ENCODE measurements at places on chromosomes 16 and 17.

DNA sequence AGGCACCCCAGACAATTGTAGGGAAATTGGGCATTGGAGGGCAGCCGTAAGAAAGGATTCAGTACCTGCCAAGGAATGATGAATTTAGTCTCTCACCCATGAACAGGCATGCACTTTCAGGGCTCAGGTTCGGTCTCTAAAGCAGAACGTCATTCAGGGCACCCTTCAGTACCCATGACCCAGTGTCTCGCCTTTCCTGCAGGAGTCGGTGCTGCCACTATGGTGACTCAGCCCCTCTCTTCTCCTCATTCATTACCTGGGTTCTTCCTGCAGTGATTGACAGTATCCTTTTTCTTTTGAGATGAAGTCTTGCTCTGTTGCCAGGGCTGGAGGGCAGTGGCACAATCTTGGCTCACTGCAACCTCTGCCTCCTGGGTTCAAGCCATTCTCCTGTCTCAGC, 8.4 kb downstream of the SOST start:
- DNase-seq: no peak

- no peak for DNase-seq
Measured at GRCh38 chr17:47840742-47841487, at the start of gene SCRN2. TSS of gene SCRN2 (minus strand) at chr17:47841273. CDS start at chr17:47840843, 430 bp downstream.

- DNase-seq: no peak
Measured at GRCh38 chr17:65936013-65936412, 255.9 kb downstream of the CEP112 start.

- no peak for DNase-seq
Measured at GRCh38 chr17:9839433-9839832, 13.7 kb downstream of the GLP2R start.

DNA sequence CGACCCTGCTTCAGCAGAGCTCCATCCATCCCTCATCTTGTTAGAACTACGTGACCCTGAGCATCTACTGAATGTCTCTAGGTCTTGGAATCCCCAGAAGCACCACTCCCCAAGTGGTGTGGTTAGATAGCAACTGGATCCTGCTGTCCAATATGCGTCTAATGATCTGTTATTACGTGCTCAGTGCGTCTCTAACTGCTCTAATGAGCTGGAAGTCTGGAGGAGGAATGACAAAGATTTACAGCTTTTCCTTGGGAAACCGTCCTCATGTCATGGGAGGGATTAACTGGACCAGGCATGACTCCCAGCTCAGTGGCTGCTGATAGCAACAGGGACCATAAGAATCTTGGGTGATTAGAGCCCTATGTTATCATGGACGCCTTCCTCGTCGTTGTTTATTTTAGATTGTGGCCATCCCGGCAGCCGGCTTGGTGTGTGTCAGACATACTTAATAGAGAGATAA, 150.9 kb downstream of the HS3ST3B1 start:
- DNase-seq: no peak

GRCh38 chr17:77480509-77481215, 339.9 kb downstream of the SEC14L1 start:
- DNase-seq: no peak

- DNase-seq: no peak
Measured at GRCh38 chr16:77822661-77823060, 34.3 kb downstream of the VAT1L start.

GRCh38 chr16:81595629-81596292, 151.2 kb downstream of the CMIP start:
- DNase-seq: no peak

GRCh38 chr16:54974367-54974766, 43.7 kb downstream of the IRX5 start:
- DNase-seq: no peak

DNA sequence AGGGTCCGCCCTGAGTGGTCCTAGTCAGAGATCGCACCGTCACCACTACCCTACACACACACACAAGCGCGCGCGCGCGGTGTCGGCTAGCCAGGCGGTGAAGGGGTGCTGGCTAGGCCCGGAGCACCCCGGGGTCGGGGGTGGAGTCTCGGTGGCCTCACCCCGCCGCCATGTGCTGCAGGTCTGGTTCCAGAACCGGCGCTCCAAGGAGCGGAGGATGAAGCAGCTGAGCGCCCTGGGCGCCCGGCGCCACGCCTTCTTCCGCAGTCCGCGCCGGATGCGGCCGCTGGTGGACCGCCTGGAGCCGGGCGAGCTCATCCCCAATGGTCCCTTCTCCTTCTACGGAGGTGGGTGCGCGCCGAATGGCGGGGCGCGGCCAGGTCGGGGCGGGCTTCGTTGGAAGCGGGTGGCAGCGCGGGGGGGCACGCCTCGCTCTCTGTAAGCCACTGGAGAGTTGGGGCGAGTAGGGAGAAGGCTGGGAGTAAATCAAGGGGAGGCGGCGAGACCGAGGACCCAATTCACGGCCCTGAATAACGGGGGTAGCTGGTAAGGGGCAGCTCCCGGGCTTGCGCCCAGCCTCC, 4.8 kb downstream of the LHX1 start:
- DNase-seq: no peak

- DNase-seq: no peak
Measured at GRCh38 chr17:49130891-49131290, 1.7 kb upstream of the B4GALNT2 start.

DNA sequence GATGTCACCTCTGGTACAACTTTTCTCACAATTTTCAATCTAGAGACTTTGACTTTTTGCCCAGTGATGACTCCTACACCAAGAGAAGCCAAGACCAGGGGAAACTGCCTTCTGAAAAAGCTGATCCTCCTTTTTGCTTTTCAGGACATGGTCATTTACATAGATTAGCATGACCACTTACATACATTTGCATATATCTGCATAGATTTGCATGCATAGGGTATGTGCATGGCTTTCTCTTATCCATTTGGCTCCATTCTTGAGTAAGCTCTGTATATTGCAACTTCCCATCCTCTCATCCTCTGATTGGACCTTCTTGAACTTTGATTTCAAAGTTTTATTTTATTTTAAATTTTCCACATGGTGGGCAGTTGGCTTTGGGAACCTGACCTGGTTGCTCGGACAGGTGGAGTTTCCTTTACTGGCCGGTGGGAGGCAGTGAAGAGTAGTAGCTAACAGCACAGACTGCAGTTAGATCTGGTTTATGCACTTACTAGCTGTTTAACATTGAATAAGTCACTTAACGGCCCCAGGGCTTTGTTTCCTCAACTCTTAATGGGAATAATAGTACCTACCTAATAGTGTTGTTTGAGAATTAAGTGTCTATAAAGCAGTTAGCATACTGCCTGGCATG, 92.9 kb downstream of the GPR139 start:
- DNase-seq: no peak

DNA sequence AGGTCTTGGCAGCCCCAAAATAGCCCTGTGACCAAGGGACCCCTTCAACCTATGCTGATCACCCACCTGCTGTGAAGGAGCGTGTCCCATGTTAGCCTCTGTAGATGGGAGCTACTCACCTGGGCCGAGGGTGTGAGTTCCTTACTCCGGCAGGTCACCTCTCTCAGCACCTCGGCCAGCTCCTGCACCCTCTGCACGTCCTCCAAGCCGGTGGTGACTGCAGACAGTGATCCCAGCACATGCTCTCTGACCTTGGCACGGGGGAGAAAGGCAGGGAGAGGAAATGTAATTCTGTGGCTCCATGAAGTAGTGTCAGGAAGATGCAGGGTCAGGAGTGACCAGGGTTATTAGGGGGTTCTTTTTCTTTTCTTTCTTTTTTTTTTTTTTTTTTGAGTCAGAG, 67.7 kb upstream of the BCO1 start:
- DNase-seq: no peak

GRCh38 chr17:8867361-8867981, at the start of gene PIK3R6:
TSS of gene PIK3R6 (minus strand) at chr17:8867674. CDS start at chr17:8849794, 17,880 bp downstream.
- DNase-seq: no peak

GRCh38 chr17:1978396-1978949, 46.7 kb downstream of the RTN4RL1 start:
- DNase-seq: no peak

GRCh38 chr16:50560903-50561863, 13.0 kb downstream of the NKD1 start:
- DNase-seq: no peak

DNA sequence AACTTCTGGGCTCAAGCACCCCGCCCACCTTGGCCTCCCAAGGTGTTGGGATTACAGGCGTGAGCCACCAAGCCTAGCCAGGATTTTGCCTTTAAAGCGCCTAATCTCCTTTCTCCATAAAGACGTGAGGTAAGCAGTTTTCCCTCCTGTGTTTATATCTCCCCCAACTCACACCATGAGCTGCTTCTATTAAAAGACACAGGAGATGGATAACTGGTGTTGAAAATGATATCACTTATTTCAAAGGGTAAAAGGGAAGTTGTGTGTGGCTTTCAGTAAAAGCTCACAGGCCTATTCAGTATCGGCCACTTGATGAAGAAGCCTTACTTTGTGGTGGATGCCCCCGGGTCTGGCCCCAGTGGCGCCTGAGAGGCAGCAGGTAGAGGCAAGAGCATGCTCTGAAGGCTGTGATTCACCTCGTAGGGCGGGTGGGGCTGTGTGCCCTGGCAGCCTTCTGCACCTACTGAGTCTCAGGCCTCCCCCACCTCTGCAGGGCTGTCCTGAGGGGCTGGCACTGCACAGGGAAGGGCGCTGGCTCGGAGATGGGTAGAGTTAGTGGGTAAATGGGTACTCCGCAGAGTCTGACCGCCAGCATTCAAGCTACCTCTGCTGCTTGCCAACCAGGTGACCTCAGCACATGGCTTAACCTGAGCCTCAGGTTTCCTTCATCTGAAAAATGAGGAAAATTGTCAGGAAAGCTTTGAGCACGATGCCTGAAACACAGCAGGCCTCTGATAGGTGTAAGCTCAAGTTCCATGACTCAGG, 146.8 kb downstream of the CLEC16A start:
- no peak for DNase-seq

DNA sequence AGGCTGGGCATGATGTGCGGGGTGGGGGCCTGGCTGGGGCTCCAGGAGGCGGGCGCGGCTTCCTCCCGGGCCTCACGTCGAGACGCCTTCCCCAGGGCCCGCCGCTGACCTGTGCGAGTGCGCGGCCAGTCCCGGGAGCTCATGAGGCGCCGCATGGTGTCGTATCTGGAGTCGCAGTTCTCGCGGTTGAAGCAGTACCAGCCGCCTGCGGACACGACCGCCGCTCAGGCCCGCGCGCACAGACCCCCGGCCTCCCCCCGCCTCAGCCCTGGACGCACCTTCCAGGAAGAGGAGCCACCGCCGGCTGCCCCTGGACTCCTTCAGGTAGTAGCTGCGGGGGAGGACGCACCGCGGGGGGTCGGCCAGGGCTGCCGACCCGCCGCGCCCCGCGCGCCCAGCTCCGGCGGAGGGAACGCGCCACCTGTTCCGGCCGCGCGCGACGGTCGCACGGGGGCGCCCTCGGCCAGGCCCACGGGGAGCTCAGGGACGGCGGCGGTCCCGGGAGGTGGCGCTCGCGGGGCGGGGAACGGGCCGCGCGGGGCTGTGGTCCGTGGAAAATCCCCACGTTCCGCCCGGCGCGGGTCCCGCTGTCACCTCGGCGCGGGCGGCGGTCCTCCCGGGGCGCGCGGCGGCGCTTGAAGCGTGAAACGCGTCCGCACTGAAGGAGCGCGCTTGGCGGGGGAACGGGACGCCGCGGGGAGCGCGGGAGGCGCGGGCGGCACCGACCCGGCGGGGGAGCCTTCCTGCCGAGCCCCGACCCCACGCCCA, 1.4 kb downstream of the NOTUM start:
- DNase-seq: no peak

DNA sequence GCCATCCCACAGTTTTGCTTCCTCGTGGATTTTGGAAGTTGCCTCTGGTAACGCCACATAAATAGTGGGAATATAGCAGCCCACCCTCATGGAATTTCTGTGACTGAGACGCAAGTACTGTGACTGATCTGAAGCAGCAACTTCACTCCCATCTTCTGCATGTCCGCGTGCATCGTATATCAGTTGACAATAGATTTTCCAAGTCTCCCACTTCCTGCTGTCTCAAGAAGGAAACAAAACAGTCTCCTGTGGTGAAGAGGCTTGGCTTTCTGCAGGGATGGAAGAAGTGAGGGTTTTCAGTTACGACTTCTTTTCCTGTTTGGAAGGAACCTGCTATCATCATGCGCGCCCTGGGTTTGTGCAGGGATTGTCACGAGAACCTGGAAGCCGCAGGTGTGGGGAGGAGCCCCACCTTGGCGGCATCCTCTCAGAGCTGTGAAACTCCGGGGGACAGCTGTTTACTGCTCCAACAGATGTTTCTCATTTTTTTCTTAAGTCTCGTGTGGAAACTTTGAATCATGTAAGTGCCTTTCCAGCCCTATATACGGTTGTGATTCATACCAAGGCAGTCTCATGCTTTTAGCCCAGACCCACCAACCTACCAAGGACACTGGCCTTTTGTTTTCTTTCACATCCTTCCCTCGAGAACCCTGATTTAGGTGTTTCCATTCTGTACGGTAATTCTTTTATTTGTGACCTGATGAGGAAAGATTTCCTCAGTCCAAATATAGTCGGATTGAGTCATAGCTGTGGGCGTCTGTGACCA, 57.5 kb downstream of the WIPI1 start:
- DNase-seq: no peak

DNA sequence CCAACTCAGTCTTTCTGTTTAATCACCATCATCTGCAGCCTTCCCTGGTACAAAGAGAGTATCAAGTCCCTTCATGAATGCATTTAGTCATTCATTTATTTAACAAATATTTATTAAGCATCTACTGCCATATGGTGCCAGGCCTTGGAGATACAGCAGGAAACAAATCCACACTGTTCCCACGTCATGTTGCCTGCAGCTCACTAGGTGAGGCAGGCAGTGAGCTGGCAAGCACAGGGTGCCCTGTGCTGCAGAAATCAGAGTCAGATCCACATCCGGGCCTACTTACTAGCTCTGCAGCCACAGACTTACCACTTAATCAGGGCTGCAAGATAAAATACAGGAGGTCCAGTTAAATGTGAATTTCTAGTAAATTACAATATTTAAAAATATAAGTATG, 38.5 kb upstream of the CES5A start:
- no peak for DNase-seq

DNA sequence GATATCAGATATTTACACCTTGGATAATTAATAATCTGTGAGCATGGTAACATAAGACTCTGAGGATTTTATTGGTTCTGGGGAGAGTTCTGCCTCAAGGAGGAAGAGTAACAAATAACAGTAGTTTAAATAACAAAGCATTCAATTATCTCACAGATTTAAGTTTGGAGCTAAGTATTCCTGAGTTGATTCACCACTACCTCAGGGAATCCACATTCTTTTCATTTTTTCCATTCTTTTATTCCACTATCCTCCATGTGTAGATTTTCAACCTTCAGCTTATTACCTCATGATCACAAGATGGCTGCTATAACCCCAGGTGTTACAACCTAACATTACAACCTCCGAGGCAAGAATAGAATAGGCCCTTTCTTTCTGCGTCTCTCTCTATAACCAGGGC, 252.2 kb upstream of the TOX3 start:
- no peak for DNase-seq

- DNase-seq: no peak
Measured at GRCh38 chr17:43368740-43369506, 29.9 kb upstream of the ARL4D start.

- DNase-seq: no peak
Measured at GRCh38 chr17:79341222-79341780, 266.7 kb downstream of the ENGASE start.

All from SK-N-MC (cell line).